ENCODE measurements at places on chromosomes 13 and 19.
A peak's percentile ranks its signal among the peaks of the same experiment; 100 is the strongest.

- DNase-seq = no peak
Observed at GRCh38 chr13:68124437-68125086, 894.4 kb upstream of the PCDH9 start.

GRCh38 chr19:5646703-5647102, 23.8 kb downstream of the SAFB start:
- DNase-seq = no peak

DNA sequence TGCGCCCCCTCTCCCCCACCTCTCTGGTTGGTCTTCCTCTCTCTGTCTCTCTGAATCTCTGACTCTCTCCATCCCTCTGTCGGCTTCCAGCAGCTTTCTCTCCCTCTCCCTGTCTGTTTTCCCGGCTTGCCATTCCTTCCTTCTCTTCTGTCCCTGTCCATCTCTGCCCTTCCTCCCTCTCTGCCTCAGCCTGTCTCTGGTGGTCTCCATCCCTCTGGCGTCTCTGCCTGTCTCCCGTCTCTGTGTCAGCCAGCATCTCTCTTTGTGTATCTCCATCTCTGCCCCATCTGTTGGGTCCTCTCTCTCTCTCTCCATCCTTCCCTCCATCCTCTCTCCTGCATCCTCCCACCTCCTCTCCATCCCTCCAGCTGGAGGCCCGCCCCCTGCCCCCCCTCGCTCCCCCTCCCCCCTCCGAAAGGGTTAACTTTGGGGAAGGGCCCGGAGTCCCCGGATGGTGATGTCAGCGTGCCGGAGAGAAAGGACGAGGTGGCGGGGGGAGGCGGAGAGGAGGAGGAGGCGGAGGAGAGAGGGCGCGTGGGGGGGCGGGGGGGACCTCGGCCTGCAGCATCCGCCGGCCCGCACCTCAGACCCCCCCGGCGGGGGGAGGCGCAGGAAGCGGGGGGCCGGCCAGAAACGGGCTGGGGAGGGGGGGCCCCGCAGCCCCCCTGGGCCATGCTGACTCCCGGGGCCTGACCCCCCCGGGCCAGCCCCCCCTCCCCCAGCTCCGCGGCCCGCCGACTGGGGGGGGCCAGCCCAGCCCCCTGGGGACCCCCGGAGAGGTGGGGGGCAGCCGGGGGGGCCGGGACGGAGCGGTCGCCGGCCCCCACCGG, at the start of gene BRSK1:
TSS of gene BRSK1 (plus strand) at position 450 of the 830 bp plus-strand sequence. CDS start 446 bp downstream, outside the sequence.
- DNase-seq = peak; percentile 64

GRCh38 chr13:67549331-67549730, 319.2 kb upstream of the PCDH9 start:
- DNase-seq = no peak
